ENCODE measurements at places on chromosomes 16 and 17.

DNA sequence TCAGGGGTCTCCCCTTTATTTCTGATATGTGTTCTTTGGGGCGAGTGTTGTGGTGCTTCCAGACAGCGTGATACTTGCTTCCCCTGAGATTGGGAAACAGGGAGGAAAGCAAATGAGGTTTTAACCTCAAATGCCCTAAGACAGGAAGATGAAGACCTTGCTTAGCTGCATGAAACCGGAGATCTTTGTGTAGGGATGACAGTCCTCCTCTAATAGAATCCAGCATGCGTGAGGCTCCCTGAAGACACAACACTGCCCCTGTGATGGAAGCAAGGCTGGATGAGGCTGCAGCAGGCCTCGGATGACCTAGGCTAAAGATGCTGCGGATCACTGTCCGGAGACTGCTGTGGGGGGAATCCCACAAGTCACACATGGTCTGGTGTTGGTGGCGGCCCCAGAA is 491.0 kb downstream of the CDH13 start:
- DNase-seq, result no peak

- no peak for DNase-seq
Observed at GRCh38 chr16:21986692-21987246, 14.1 kb downstream of the PDZD9 start.

DNA sequence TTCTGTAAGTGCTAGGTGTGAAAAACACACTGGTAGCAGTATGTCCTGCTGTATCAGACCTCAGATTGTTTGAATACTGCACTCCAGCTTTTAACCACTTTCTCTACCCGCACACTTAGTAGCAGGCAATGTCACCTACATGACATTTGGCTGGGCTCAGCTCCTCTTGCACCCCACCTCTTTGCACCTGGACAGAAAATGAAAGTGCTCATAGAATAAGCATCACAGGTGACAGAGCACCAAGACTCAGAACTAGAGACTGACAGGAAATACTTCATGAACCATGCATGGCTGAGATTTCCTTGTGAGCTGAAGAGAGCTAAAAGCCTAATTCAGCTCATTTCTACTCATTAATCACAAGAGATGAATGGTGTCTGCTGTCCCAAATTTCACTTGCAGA is 1014.2 kb upstream of the CDH8 start:
- no peak for DNase-seq

DNA sequence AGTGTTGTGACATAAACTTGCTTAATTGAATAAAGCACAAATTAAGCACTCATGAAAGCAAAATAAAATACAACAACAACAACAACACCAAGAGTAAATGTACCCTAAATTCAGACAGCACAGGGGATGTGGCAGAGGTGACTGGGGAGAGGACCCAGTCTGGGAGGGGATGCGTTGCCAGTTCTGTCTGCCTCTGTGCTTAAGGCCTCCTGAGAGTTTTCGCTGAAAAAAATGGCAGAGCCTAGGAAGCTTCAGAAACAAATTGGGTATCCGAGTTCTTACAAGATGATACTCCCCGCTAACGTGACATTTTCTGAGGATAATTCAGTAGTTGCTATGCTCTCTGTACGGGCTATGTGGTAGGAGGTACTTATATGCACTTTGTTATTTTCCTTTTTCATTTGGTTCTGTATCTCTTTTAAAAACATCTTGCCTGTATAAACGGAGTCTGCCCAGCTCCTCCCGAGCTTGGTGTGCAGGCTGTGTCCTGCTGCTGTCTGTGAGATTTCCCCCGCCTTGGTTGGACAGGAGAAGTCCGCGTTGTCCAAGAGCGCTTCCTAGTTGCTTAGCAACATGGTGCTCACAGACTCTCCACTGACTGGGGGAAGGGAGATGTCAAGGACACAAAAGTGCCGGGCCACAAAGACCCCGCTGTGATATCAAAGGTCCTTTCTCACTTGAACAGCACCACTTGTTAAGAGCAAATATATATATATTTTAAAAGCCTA is 134.2 kb upstream of the CPHXL start:
- DNase-seq, result no peak

GRCh38 chr17:28755486-28755885 is 11.7 kb downstream of the TRAF4 start:
- no peak for DNase-seq

- DNase-seq, result no peak
Observed at GRCh38 chr16:30565526-30565925, 6.0 kb downstream of the ZNF688 start.
